Stimulated activated CD8-positive, alpha-beta memory T cell treated with anti-CD3 and anti-CD28 coated beads, Interleukin-2, amount 100 ng/mL, for 1 hour (primary cell): ENCODE measurements at places on chromosomes 11 and 22.
A peak's percentile ranks its signal among the peaks of the same experiment; 100 is the strongest.

- DNase-seq, result no peak
Measured at GRCh38 chr11:76892306-76892705, 31.6 kb downstream of the ACER3 start.

- no peak for DNase-seq
Measured at GRCh38 chr22:17920145-17920605, 104.2 kb downstream of the MICAL3 start.

DNA sequence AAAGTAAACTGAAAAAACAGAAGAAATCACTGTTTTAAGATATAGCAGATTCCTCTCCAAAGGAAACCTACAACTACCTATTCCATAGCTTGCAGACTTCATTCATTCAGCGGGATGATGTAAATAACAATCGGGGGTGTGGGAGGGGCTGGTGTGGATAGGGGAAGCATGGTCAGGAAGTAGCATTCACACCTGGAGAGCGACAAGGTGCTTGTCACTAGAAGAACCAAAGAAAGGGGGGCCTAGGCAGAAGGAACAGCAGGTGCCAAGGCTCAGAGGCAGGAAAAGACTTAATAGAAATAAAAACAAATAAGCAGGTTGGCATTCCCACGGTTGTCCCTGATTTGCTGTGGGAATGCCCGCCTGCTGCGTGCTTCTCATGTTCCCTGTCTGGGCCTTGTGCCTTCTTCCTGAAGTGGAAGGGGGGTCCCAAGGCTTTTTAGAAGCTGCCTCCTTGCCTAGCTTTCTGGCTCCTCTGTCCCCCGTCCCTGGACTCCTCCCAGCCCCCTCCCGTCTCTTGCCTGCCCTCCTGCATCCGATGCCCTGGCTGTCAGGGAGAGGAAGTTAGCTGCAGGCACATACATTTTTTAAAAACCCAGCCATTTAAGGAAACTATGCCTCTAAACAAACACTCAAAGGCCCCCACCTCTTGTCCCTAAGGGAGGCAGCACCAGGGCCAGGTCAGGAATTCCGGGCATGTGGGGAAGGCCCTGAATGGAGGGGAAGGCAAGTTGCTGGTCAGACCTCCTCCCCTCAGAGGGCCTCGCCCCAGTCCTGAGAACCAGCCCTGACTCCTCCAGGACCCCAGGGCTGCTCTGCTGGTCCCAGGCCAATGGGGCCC is 54.7 kb upstream of the PRDM11 start:
- DNase-seq, result no peak

DNA sequence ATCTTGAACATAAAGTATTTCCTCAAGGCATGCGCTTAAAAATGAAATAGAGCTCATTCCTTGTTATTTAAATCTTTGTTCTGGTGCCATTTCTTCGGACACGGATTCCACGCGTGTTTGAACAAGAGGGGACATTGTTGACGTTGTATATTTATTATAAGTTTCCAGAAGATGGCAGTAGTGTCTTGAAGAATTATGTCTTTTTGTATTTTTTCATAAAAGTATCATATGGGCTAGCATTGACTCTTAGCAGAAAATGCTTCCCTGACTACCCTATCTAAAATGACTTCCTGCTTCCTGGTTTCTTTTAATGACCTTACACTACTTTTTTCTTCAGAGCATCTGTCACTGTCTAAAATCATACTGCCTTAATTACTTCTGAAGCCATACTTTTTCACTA is 20.4 kb downstream of the BIRC2 start:
- no peak for DNase-seq

DNA sequence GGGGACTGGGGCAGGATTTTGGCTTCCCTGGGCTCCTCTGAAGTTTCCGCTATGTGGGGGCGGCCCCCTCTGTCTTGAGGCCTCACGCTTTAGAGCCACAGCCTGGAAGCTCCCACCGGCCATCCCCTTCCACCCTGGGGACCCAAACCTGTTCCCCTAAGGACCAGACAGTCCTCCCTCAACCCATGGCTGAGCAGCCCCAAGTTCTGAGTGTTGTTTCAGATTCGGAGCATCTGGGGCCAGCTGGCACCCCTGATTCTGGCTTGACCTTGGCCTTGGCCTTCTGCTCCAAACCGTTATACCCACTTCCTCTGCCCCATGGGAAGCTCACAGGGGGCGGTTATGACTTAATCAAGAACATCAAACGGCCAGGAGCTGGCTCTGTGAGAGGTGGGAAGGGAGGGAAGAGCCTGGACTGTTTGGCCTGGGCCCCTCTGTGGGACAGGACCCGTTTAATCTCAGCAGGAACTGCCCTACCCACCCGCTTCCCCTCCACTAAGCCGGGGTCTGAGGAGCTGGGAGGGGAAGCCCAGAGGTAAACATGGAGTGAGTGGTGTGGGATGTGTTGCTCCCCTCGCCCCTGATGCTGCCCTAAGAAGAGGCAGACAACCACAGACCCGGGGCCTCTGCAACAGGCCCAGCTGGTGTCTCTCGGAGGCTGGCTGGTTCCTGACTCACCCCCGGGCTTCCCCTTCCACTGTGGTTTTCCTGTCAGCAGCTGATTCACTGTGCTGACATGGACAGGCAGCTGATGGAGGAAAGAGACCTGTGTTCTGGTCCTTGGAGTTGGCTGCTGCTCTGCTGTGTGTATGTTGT is 3.4 kb downstream of the CD82 start:
- peak; percentile 72 for DNase-seq

DNA sequence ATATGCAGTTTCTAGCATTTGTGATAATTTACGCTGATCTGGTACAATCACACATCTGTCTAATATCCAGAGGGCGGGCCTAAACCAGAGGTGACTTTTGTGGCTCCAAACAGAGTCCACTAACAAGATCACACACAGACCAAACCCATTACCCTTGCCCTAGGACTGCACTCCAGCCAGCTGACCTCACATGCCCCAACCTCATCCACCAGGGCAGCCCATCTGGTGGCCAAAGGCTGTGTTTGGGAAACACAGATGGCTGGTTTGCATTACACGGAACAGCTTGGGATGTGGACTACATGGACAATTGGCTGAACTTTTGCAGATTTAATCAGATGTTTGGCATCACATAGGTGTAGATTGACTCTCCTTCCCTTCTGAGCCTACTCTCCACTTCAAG is 228.2 kb downstream of the GRIK4 start:
- no peak for DNase-seq

GRCh38 chr11:68912254-68912653 is 8.6 kb downstream of the IGHMBP2 start:
- no peak for DNase-seq

- DNase-seq, result no peak
Measured at GRCh38 chr22:42805016-42805997, 51.8 kb downstream of the ARFGAP3 start.

GRCh38 chr22:41028841-41029240 is 63.6 kb upstream of the EP300 start:
- no peak for DNase-seq

- DNase-seq, result no peak
Measured at GRCh38 chr11:62010935-62011528, 43.6 kb upstream of the FTH1 start.

GRCh38 chr22:43205748-43206508 is 19.0 kb upstream of the TTLL12 start:
- no peak for DNase-seq

DNA sequence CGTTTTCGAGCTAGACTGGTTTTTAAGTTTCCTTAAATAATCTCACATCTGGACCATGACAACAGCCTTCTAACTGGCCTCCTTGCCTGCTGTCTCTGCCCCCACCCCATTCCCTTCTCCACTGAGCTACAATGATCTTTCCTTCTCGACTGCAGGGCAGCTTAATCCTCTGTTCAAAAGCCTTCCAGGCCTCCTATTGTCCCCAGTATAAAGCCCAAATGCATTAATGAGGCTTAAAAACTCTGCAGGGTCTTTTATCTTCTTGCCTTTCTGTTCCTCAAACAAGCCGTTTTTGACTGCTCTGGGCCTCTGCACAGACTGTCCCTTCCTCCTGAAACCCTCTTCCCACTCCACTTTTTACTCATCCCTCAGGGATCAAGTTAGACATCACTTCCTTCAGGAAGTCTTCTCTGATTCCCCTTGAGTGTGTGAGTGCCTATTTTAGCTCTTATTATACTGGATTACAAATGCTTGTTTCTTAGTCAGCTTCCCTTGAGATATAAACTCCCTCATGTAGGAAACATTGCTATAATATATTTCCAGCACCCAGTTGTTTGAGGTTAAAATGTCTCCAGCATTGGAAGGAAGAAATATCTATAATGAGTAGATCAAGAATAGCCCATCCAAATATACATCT is 23.6 kb upstream of the PAMR1 start:
- DNase-seq, result no peak

GRCh38 chr22:44545773-44546172 is 47.7 kb upstream of the RTL6 start:
- no peak for DNase-seq

GRCh38 chr11:42171046-42171445 is 711.6 kb upstream of the LRRC4C start:
- DNase-seq, result no peak

GRCh38 chr11:557328-558132 is 3.0 kb downstream of the LMNTD2 start:
- no peak for DNase-seq

GRCh38 chr11:132062541-132062940 is 692.1 kb downstream of the NTM start:
- no peak for DNase-seq

- DNase-seq, result no peak
Measured at GRCh38 chr11:8715501-8715900, 32.9 kb downstream of the RPL27A start.

DNA sequence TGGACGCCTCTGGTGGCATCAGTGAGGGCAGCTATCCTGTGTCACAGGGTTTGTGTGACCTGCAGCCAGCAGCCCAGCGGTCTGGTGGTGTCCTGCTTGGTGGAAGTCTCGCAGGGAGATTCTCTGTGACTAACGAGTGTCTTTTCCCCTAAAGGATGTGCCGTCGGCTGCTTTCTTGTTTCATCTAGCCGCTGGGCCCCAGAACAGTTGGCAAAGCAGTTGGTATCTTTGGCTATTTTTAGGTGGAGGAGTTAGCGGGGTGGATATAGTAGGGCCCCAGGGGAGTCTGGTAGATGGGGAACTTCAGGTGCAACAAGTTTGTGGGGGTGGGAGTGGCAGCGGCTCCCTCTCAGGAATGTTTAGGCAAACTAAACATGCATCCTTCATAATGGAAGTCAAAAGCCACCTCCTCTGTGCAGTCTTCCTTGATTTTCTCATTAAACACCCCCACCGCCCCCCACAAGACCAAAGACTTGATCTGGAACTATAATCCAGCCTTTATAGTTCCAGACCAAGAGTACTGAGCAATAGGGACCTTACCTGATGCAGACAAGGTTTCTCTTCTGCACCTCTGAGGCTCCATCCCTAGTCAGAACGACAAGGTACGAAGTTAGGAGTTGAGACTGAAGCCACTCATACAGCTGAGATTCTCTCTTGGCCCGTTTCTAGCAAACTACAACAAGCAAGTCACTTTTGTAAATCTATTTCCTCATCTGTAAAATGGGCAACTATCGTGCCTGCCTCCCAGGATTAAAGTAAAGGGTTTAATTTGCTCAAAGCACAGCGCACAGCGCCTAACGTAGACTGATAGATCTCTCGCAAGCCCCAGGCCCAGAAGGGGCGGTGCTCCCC is 1.1 kb upstream of the PELI3 start:
- DNase-seq, result no peak

GRCh38 chr22:32947573-32947972 is 110.6 kb downstream of the SYN3 start:
- DNase-seq, result no peak

DNA sequence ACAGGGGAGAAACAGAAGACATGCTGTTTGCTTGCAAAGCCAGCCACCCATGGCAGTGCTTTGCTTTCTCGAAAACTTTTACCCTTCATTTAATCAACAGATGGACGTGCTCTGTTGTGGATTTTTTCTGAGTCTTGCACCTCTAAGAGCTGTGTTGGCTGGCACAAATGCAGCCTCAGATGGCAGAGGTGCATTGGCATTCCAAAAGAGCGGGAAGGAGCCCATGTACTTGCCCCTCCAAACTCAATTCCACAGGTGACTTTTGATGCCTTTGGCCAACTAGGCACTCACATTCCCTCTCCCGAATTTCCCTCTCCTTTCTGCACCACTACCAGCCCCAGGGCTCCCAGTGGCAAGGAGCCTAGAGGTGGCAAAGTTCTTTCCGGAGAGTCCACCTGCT is 1.2 kb downstream of the KIRREL3 start:
- no peak for DNase-seq

- no peak for DNase-seq
Measured at GRCh38 chr11:36288442-36289225, 590 bp downstream of the COMMD9 start.
